ENCODE measurements at places on chromosomes 7 and 10. TPM values are rescaled to one million over a fixed set of nuclear protein-coding genes. Genes with fewer than 3 reads are reported as not detected.

DNA sequence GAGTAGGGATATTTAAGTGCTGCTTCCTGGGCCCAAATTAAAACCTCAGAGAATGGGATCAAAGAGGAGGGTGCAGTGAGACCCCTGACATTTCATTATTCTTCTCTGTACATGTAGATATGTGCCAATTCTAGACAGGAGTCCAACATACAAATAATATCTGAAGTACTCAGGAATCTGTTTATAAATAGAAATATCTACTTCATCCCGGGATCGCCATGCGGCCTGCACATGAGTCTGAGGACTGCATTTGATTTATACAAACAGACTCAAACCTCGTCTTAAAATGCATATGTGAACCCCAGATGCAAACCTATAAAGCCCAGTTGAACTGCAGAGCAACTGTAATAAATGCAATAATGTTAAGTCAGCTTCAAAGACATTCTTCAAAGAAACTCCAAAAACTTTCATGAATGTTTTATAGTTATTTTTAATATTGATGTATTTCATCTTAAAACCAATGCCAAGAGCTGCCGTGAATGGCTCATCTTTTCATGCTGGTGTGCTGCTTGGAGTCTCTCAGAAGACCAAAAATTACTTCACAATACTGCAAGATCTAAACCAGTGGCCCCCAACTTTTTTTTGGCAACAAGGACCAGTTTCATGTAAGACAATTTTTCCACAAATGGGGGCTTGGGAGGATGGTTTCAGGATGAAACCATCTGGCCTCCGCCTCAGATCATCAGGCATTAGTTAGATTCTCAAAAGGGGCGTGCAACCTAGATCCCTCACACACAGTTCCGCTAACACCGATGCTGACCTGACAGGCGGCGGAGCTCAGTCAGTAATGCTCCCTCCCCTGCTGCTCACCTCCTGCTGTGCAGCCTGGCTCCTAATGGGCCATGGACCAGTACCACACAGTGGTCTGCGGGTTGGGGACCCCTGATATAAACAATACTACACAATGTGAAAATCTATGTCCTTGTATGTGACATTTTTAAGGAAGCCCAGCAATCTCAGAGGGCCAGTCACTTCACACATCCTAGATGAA lies 166.9 kb downstream of the PARD3 start:
- H3K27ac ChIP-seq = no peak overlapping the region
- no peak overlapping the region for H3K4me3 ChIP-seq
- H3K27me3 ChIP-seq = peaks cover 47% of the 10 kb centered on the region

GRCh38 chr7:114718861-114719260 lies 203.0 kb upstream of the MDFIC start:
- no peak overlapping the region for H3K4me3 ChIP-seq
- no peaks in the 10 kb centered on the region for H3K4me1 ChIP-seq
- no peak for DNase-seq
- H3K27ac ChIP-seq = no peak overlapping the region

DNA sequence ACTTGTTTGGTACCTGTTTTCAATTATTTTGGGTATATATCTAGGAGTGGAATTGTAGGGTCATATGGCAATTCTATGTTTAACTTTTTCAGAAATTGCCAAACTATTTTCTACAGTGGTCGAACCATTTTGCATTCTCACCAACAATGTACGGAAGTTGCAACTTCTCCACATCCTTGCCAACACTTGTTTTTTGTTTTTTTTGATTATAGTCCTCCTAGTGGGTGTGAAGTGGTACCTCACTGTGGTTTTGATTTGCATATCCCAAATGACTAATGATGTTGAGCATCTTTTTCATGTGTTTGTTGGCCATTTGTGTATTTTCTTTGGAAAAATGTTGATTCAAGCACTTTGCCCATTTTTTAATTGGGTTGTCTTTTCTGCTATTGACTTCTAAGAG lies 122.1 kb downstream of the RPS24 start:
- DNase-seq = no peak
- H3K4me1 ChIP-seq = no peaks in the 10 kb centered on the region
- no peak overlapping the region for H3K4me3 ChIP-seq
- no peak overlapping the region for H3K27ac ChIP-seq
- peaks cover 2% of the 10 kb centered on the region for H3K36me3 ChIP-seq

GRCh38 chr7:36408589-36408988 lies 18.9 kb downstream of the ANLN start:
- H3K27me3 ChIP-seq = no peaks in the 10 kb centered on the region
- peaks cover 11% of the 10 kb centered on the region for H3K4me1 ChIP-seq
- DNase-seq = no peak
- no peaks in the 10 kb centered on the region for H3K36me3 ChIP-seq
- no peak overlapping the region for H3K4me3 ChIP-seq

DNA sequence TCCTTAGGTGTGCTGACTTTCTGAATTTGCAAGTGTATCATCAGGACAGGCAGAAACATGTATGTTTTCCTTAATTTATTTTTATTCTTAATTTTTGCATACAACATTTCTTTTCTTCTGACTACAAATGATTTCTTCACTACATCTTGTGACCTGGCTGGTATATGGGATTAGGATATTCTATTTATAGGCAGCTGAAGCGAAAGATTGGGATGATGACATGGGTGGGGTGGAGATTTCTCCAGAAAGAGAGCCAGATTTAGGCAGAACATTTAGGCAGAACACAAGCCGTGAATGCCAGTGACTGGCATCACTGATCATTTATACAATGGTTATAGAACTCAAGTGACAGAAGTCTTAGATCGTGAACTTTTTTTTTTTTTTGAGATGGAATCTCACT lies 256.7 kb downstream of the KLF6 start:
- no peaks in the 10 kb centered on the region for H3K27me3 ChIP-seq

Gene WNT2
- total RNA-seq = not detected

Gene EBLN1
- total RNA-seq = not detected

Data from T-helper 17 cell (primary cell).